ENCODE measurements at places on chromosomes 3 and 15. TPM values are rescaled to one million over a fixed set of nuclear protein-coding genes. Genes with fewer than 3 reads are reported as not detected.

The SKOR1 gene
- polyA plus RNA-seq: 0.37 TPM

The ACP3 gene
- 58.6 TPM for polyA plus RNA-seq

DNA sequence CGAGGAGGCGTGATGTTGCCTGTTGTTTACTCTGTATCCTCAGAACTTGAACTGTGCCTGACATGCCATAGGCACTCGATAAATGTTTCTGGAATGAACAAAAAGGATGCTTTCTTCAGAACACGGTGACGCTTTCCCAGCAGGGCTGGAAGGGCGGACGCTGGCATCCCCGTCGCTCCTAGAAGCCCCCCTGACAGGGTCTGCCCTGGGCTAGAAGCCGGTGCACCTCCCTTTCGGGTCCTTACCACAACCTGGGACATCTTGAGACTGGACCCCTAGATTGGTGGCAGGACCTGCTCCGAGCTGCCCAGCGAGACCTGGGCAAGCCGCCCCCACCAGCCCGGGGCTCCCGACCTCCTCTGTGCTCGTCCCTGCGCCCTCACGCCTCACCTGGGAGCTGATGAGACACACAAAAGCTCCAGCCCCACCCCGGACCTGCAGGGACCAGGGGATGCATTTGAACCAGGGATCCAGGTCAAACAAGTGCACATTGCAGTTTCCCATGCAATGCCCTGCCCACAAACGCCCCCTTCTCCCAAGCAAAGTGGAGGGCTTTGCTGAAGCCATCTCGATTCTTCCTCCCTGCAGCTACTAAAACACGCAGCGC is 131.2 kb upstream of the MEF2A start:
- no peak for DNase-seq

GRCh38 chr3:11145888-11146287 is 8.4 kb upstream of the HRH1 start:
- DNase-seq: no peak

Data from renal cortex interstitium (tissue), 15 donors.